Stimulated activated CD8-positive, alpha-beta memory T cell treated with anti-CD3 and anti-CD28 coated beads, Interleukin-2, amount 100 ng/mL, for 48 hours (primary cell): ENCODE measurements at places on chromosomes 3 and 15.

GRCh38 chr3:149723781-149724180 is 28.5 kb downstream of the COMMD2 start:
- no peak for DNase-seq

- DNase-seq, result no peak
Observed at GRCh38 chr3:58021072-58021959, 13.1 kb downstream of the FLNB start.

- DNase-seq, result no peak
Observed at GRCh38 chr3:71360180-71360579, 223.3 kb downstream of the FOXP1 start.

- no peak for DNase-seq
Observed at GRCh38 chr3:24907106-24907505, 412.5 kb upstream of the THRB start.

GRCh38 chr3:43874731-43875130 is 184.0 kb downstream of the ABHD5 start:
- DNase-seq, result no peak

DNA sequence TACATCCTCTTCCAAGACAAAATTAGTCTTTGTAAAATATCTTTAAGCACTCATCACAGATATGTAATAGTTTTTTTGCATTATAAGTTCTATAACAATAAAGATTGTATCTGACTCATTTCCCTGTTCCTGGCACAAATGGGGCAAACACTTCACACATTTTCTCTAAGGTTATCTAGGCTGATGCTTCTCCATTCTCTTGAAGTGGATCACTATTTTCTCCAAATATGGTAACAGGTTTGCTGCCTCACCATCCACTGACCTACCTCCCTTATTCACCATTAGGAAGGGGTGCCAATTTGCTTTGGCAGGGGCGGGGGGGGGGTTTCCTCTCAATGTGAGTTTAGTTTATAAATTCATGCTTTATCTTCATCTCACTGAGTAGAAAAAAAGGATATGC is 767.7 kb upstream of the LMCD1 start:
- no peak for DNase-seq

DNA sequence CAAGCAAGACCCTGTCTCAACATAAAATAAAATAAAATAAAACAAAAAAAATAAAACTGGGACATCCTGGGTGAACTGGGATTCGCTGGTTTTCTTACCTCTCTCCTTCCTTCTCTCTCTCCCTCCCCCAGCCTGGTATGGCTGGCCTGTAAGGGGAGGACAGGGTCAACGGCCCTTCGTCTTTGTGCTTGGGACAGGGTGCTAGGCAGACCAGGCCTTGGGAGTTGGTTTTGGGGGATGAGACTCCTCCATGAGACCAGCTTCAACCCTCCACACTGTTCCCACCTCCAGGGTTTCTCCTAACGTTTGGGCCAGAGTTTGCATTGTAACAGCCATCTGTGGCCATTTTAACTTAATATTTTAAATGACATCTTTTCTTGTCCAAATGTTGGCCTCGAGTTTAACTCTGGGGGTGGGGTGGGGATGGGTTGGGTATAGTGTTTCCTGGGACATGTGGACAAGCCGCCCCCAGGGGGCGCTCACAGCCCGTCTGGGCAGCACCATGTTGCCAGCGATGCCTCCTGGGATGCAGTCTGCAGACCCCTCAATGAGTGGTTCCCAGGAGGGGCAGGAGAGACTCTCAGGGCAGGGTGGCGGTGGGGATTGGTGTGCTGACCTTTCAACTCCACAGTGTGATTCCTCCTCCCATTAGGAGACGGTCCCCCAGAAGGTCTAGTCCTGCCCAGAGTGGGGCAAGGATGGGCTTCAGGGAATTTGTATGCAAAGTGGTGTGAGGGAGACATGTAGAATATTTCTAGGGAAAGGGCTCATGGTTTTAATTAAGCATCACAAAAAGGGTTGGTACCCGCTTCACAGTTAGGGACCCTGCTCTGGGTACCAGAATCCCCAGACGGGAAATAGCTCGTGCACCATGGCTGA is 37.7 kb upstream of the LCTL start:
- DNase-seq, result peak; percentile 48

DNA sequence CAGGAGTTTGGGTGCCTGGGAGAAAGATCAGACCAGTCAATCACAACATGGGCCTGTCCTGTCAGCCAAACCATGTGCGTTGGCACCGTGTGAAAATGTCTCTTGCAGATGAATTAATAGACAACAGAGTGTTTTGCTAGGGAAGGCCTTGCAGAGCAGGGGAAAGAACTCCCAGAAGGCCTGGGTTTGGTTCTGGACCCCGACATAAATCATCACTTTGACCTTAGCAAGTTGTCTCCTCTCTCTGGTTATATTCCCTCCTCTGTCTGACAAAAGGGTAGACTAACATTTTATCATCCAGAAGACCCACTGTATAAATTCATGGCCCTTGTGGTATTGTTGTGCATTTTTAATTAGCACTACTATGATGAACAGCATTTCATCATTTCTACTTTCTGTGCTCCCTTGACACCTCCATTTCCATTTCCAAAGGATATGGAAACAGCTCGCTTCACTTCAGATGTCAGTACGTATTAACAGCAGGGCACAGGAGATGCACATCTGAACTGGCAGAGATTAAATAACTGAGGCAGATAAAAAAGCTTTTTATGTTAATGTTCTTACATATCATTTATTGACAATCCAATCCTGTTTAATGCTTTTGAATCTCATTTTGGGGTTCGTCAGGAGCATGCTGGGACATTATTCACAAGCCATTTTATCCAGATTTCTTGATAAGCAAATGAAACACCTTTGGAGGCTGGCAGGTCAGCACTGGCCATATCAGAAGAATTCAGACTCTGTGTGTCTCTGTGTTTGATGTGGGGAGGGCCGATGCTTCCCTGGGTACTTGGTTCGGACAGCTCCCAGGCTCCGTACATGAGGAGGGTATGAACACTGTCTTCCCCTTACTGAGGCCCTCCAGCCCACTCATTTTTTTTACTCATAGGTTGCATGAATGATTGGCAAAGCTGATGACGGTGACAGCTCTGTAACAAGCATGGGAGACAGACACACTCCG is 28.2 kb upstream of the IL12A start:
- DNase-seq, result no peak

DNA sequence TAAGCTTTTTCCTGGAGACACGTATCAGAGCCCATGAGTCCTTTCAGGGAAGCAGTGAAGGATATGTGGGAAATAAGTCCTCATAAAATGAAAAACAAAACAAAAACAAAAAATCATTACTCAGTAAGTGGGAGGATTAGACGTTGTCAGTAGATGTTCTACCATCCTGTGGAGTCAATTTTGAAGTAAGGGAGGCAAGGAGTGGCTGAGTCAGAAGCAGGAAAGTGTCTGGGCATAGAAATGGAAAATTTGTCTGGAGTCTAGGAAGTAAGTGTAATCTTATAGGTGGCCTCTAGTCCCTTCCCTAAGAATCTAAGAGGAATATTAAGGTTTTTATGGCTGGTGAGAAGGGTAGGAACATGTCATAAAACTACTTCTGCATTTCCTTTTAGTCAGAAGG is 339.8 kb upstream of the SEMA6D start:
- no peak for DNase-seq

GRCh38 chr3:13470894-13471574 is 9.1 kb upstream of the HDAC11 start:
- DNase-seq, result no peak

- DNase-seq, result no peak
Observed at GRCh38 chr3:136336329-136337100, 86.4 kb downstream of the PCCB start.
